ENCODE measurements at places on chromosomes 16 and 17. TPM values are rescaled to one million over a fixed set of nuclear protein-coding genes. Genes with fewer than 3 reads are reported as not detected.

GRCh38 chr16:505479-506245, 21.9 kb upstream of the CAPN15 start:
- DNase-seq: peak; percentile 64

PLA2G10 gene
- total RNA-seq: not detected

DNA sequence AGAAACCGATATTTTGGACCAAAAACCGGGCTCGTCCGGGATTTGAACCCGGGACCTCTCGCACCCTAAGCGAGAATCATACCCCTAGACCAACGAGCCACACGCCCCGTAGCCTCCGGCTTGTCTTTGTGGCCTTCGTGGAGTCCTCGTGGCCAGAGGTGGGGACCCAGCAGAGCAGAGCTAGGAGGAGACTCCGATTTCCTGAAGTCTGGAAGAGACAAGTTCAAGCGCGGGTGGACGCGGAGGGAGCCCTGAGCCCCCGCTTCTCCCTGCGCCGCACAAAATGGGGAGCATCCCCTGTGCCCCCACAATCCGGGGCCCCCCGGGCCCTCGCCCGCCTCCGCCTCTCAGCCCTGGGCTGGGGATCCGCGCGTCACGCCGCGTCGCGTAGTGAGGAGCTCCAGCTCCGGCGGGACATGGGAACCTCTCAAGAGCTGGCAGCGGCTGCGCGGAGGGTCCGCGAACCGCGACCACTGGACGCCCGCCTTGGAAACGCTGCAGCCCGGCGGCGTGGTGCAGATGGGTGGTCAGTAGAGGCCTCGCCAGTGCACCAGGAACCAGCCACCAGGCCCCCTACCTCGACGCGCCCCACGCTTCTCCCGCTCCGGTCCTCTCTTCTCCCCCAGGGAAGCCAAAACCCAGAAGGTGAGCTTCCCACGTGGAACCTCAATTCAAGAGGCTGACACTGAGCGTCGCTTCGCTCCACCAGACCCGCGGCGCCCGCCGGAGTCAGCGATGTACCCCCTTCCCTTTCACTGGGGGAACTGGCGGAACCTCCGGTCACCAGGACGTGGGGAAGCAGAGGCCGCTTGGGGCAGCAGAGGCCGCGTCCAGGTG, 5.2 kb upstream of the OR1F1 start:
- DNase-seq: no peak

GRCh38 chr17:40647624-40648383, at the start of gene SMARCE1:
SMARCE1 (minus strand) TSS chr17:40647818; CDS start chr17:40645802, 2,016 bp downstream.
- peak; percentile 92 for DNase-seq

- no peak for DNase-seq
Observed at GRCh38 chr17:50640686-50641351, 6.1 kb downstream of the ABCC3 start.

GRCh38 chr16:19872179-19872863, 12.3 kb downstream of the GPRC5B start:
- DNase-seq: no peak

GRCh38 chr17:44971776-44972483, 3.8 kb upstream of the C1QL1 start:
- no peak for DNase-seq

GRCh38 chr16:19513377-19514053, 8.4 kb downstream of the GDE1 start:
- DNase-seq: no peak
